ENCODE measurements at places on chromosomes 6 and 20.

DNA sequence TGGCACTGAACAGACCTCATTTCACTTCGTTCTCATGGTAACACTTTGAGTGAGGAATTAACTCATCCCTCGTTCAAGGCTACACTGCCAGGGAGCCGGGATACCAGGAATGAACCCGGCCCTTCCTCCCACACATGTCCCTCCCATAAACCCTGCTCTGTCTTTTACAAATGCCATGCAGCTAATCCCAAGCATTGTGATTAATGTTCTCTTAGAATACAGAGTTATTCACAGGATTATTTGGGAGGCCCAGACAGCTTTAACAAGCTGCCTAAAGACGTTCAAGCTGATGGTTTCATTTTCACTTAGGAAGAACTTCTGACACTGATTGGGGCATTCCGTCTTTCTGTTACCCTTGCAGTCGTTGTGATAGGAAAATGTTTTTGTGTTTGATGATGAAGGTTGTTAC is 42.5 kb upstream of the CD83 start:
- DNase-seq, result no peak

- peak; percentile 71 for DNase-seq
Observed at GRCh38 chr6:41683523-41684310, 45.4 kb downstream of the MDFI start.

GRCh38 chr20:32839227-32839981 is 19.3 kb upstream of the EFCAB8 start:
- DNase-seq, result no peak

DNA sequence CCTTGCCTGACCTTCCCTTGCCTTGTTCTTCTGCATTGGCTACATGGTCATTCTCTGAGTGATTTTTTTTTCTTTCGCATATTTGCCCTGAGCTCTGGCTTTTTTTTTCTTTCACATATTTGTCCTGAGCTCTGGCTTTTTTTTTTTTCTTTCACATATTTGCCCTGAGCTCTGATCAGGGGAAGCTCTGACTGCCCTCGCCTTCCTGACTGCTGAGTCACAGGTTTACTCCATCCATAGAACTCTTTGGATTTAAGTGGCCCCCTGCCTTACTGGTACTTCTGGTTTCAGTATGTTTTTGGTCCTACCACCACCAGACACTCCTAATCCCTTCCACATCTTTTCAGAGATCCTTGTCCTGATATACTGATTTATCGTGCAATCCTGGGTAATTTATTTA is 201.1 kb downstream of the OGFRL1 start:
- no peak for DNase-seq

GRCh38 chr20:37796121-37796520 is 102.3 kb downstream of the CTNNBL1 start:
- DNase-seq, result no peak

DNA sequence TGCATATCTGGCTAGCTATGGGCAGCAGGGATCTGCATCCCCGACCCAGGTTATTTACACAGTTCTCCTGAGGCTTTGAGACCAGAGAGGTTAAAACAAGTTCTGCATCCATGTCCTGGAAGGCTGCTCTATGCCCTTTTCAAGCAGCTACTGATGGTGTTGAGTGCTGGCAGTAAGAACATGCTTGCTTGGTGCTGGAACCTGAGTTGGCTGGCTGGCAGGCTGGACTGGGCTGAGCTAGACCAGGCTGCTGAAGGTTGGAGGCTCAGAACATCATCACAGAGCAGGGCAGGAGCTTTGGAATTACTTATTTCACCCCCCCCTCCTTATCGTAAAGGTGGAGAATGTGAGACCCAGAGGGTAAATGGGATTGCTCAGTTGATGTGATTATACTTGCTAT is 16.9 kb upstream of the LRFN2 start:
- DNase-seq, result no peak

DNA sequence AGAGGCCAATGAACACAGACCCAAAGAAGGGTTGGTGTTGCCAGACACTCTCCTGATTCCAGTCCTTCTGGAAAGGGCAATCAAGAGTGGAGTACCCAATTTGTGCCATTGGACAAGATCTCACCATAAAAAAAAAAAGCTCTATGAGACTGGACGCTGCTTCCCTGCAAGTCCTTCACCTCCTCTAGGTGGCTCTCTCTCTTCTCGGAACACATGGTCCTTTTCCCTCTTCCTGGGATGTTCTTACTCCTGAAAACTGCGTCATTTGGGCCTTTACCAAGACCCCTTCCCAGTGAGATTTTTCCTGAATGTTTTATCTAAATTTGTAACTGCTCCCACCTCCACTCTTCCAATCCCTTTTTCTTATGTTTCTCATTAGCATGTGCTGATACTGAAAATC is 280.8 kb downstream of the FOXA2 start:
- no peak for DNase-seq

DNA sequence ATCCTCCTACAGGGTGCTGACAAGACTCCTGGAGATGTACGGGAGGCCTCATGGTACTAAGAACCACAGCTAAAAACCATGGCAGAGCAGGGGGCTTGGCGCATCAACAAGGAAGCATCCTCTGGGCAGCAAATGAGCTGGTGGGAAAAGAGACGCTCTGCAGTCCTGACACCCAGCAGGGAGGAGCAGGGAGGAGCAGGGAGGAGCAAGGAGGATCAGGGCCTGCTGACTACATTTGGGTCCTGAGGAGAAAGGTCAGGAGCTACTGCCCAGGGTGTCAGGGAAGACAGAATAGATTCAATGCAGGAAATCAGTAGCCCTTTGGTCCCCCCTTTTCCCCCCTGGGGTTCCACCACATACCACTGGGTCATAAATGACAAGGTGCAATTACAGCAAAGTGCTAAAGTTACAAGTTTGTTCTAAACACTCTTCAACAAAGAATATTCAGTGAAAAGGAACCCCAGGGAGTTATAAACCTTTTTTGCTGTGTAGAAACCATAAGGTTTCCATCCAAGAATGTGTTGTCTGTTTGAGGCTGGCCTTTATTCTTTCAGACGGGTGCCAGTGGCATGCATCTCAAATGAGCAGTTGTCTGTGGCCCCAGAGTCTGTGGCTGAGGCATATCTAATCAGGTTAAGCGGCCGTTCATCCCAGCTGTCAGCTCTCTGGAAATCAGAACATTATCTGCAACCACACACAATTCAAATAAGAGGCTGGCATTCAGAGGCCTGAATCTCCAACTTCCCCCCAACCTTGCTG is 325.0 kb downstream of the CDC5L start:
- no peak for DNase-seq

GRCh38 chr6:151088599-151088935 is 151.2 kb upstream of the AKAP12 start:
- DNase-seq, result no peak

- DNase-seq, result no peak
Observed at GRCh38 chr20:13430346-13431002, 208.3 kb downstream of the TASP1 start.

DNA sequence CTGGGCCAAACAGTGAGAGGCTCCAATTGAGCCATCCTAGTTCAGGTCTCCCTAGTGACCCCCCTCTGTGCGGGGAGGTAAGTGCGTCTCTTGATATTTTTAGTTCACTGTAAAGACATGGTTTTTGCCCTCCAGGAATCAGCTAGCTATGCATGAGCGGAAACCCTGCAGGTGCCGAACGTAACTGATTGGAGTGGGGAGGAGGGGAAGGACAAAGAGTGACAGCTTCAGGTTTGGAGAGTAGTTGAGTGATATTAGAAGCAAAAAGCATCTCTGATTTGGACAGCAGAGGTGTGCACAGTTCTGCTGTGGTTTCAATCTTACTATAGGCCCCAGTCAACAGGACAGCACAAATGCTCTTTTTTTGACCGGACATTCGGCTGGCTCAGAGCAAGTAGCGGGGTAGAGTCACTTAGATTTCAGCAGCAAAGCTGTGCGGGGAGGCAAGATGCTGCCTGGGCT is 31.8 kb downstream of the TBC1D7 start:
- DNase-seq, result no peak

DNA sequence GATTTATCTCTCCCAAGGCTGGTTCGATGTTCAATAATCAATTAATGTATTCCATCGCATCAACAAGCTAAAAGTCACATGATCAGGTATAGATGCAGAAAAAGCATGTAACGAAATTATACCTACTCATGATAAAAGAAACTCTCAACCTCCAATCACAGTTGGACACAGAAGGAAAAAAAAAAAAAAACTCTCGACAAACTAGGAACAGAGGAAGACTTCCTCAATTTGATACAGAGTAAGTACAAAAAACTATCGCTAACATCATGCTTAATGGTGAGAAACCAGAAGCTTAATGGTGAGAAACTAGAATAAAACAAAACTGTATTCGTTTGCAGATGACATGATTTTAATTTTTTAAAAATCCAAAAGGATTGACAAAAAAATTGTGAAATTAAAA is 62.0 kb upstream of the SMIM29 start:
- no peak for DNase-seq

GRCh38 chr6:54856129-54856528 is 9.6 kb downstream of the FAM83B start:
- DNase-seq, result no peak

GRCh38 chr6:121548131-121548530 is 112.7 kb downstream of the GJA1 start:
- no peak for DNase-seq

- DNase-seq, result no peak
Observed at GRCh38 chr6:11386323-11386722, 151.2 kb upstream of the TMEM170B start.
